ENCODE measurements at places on chromosomes 7 and 10. TPM values are rescaled to one million over a fixed set of nuclear protein-coding genes. Genes with fewer than 3 reads are reported as not detected.

The LRGUK gene
- 14.3 TPM for total RNA-seq

The FRMPD2 gene
- total RNA-seq: 3.3 TPM

The SPDYE3 gene
- total RNA-seq: not detected

The HOXA5 gene
- total RNA-seq: not detected

The OR6V1 gene
- not detected for total RNA-seq

The ASB10 gene
- not detected for total RNA-seq
